ENCODE measurements at places on chromosomes 7 and 10.

DNA sequence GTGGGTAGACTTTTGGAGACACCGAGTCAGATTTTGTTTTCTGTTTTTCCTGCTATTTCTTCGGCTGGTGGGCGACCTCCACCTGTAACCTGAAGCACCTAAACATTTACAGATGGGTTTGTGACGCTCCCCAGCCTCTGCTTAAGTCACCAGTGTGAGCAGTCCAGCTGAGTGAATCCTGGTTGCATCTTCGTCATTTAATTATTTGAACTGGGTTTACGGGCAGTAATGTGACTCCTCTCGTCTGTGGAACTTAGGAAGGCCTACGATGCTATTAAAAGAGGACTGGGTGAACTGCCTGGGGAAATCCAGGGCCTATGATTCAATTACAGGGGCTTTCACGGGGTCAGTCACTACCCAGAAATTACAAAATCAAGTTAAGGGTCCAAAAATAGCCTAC lies 52.5 kb downstream of the WNT2 start:
- DNase-seq: no peak

- DNase-seq: no peak
These were observed 26.4 kb downstream of the CHST15 start for GRCh38 chr10:124066781-124067714.

DNA sequence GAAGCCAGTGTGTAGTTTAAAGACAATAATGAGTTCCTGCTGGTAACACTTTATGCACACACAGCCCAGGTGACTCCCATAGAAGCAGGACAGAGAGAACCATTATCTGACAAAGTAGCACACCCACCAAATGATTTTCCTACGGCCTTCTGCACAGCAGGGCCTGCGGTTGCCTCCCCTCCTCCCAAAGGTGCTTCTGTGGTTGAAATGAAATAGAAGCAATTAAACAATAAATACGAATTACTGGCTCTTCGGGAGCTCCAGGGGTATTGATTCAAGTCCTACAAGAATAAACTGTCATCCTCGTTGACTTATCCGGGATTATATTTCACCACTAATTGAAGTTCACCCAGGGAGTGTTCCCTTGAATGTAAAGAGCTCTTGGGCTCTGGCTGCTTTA lies 172.1 kb downstream of the ACTR3B start:
- no peak for DNase-seq

GRCh38 chr10:79158402-79159097 lies 89.8 kb downstream of the ZMIZ1 start:
- no peak for DNase-seq

GRCh38 chr10:28363376-28363775 lies 60.5 kb upstream of the MPP7 start:
- DNase-seq: no peak

- DNase-seq: no peak
These were observed 40.7 kb upstream of the ZMIZ1 start for GRCh38 chr10:79028056-79028430.

- DNase-seq: no peak
These were observed 1.1 kb upstream of the DIP2C start for GRCh38 chr10:690372-691161.

GRCh38 chr7:93203496-93203895 lies 22.8 kb downstream of the HEPACAM2 start:
- no peak for DNase-seq

DNA sequence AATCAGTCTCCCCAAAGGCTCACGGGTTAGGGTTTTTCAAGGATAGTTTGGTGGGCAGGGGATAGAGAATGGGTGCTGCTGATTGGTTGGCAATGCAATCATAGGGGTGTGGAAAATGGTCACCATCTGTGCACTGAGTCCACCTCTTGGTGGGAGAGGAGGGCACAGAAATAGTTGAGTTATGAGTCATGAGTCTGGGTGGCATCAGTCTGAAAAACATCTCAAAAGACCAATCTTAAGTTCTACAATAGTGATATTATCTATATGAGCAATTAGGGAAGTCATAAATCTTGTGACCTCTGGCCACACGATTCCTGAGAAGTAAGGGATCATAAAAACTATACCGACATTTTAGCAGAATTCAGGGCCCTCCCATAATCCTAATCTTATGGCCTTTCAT lies 62.7 kb downstream of the LGI1 start:
- no peak for DNase-seq

- DNase-seq: no peak
These were observed 15.2 kb downstream of the SLC29A3 start for GRCh38 chr10:71334221-71334791.

GRCh38 chr7:20376796-20377195 lies 46.1 kb downstream of the ITGB8 start:
- no peak for DNase-seq

- no peak for DNase-seq
These were observed 43.4 kb downstream of the FOXL3 start for GRCh38 chr7:333393-333764.

- no peak for DNase-seq
These were observed 72.3 kb downstream of the FAS start for GRCh38 chr10:89062861-89063260.

GRCh38 chr10:31014161-31014875 lies 17.3 kb downstream of the ZNF438 start:
- no peak for DNase-seq

GRCh38 chr10:114611617-114612016 lies 46.5 kb downstream of the ABLIM1 start:
- DNase-seq: no peak

DNA sequence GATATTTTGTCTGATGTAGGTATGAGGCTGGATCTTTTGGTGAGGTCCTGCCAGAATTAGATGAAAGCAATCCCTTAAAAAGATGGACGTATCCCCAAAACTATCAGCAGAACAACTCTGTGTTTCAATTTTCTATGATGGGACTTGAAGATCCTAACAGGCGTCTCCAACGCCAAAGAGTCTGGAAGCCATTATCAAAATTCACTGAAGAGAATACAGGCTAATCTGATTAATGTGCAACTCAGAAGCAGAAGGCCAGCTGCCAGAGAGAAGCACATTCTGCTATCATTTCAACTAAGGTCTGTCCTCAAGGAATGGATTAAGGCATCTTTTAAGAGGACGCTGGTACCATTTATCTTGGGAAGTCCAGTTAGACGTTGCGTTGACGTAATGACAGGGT lies 119.7 kb downstream of the FGFR2 start:
- DNase-seq: no peak

GRCh38 chr7:80591654-80592053 lies 46.8 kb upstream of the CD36 start:
- DNase-seq: no peak

DNA sequence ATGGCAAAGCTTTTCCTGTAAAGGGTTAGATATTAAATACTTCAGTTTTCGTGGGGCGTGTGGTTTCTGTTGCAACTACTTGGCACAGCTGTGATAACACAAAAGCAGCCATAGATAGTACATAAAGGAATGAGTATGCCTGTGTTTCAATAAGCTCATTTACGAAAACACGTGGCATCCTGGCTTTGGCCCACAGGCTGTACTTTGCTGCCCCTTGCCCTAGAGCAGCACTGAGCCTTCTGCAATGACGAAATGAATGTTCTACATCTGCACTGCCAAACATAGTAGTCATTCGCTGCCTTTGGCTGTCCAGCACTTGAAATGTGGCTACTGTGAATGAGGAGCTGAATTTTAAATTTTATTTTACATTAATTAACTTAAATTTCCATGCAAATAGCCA lies 376.2 kb upstream of the TPK1 start:
- DNase-seq: no peak

GRCh38 chr7:151505433-151505832 lies 14.3 kb downstream of the RHEB start:
- no peak for DNase-seq

All from memory B cell (primary cell).